ENCODE measurements at places on chromosomes 7 and 10.

- peak; percentile 71 for DNase-seq
Measured at GRCh38 chr7:128791121-128791971, at the start of gene CCDC136. Gene CCDC136, plus strand, starts transcription at chr7:128791968. Its CDS starts 444 bp downstream, at chr7:128792412.

DNA sequence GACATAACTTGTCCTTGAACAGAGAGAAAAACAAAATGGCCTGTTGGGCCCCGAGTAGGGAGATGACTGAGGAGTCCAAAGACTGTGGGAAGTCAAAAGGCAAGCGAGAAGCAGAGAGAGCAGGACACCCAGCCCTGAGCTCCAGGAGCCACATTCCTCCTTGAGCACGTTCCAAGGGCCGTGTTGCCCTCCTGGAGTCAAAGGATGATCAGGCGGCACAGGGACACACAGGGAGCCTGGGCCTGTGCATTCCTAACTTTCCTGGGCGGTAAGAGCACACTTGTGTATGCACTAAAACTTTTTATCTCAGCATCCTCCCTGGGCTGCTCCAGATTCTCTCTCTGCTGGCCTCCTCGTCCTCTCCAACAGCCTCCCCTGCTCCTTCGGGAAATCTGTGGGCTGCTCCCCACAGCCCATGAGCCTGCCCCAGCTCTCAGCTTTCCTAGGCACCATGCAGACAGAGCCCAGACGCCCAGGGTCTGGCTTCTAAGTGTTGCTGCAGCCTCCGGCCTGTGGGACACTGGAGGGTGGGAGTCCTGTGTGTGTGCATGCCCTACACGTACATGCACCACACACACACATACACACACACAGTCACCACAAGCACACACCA is 281.8 kb downstream of the POU6F2 start:
- no peak for DNase-seq

DNA sequence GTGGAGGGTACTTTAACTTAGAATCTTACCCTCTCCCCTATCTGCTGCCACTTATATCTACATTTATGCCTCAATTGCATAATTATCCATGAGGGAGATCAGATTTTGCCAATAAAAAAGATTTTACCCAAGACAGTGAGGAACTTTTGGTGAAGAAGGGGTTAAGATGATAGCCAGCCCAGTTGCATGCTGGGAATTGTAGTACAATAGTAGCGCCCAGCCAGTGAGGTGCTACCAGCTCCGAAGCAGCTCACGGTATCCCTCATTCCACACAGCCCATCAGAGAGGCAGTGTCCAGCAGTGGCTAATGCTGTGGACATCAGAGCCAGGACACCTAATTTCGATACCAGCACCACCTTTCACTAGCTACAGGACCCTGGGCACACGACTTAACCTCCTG is 5.9 kb upstream of the LGI1 start:
- no peak for DNase-seq

GRCh38 chr10:120945801-120946302 is 94.7 kb downstream of the WDR11 start:
- no peak for DNase-seq

DNA sequence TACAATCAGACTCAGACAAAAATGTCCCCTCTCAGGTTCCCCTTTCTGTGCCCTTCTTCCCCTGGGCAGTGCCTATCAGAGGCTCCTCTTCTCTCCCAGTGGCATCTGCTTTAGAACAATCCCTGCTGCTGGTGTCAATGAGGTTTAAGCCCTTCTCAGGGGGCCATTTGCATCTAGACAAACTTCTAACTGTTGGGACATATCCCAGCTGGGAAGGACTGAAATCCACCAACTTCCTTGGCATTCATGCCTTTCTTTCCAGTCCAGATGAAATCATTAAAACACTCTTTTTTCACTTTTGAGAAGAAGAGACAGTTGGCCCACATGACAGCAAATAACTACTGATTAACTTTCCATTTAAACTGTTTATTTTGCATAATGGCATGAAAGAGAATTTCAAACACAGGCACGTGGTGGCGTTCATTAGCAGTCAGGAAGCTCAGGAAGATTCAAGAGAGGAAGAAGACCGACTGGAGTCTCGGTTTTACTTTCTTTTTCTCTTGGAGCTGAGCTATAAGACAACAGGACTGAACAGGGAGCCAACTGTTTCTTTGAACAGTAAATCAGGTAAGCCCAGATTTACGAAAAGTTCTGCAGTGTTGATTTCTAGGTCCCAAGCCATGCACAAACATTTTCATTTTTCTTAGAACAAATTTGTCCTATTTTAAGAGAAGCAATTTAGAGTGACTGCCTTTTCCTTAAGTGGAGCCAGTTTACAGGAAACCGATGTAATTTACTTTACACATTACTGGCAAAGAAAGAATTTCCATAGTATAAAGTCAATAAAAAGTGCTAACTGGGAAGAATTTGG is at the start of gene GIMAP2:
GIMAP2 (plus strand) TSS at position 488 of the 811 bp plus-strand sequence. CDS start 1,354 bp downstream, outside the sequence.
- no peak for DNase-seq

DNA sequence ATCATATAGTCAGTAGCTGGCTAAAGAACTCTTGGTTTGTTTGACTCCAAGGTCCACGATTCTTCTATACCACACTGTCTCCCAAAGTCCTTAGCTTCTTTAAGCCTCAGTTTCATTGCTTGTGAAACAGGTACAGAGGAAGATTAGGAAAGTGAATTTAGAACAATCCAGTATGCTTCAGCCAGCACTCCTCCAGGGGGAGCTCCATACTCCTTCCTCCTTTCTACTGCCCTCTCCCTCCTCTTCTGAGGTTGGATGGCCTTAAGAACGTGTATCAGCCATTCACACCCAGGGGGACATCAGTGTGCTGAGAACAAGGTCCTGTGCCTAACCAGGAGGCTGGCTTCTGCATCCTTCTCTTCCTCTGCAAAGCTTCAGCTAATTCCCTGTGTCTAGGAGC is 54.8 kb upstream of the CALD1 start:
- no peak for DNase-seq

- no peak for DNase-seq
Measured at GRCh38 chr7:66267249-66267648, 62.1 kb downstream of the TPST1 start.

DNA sequence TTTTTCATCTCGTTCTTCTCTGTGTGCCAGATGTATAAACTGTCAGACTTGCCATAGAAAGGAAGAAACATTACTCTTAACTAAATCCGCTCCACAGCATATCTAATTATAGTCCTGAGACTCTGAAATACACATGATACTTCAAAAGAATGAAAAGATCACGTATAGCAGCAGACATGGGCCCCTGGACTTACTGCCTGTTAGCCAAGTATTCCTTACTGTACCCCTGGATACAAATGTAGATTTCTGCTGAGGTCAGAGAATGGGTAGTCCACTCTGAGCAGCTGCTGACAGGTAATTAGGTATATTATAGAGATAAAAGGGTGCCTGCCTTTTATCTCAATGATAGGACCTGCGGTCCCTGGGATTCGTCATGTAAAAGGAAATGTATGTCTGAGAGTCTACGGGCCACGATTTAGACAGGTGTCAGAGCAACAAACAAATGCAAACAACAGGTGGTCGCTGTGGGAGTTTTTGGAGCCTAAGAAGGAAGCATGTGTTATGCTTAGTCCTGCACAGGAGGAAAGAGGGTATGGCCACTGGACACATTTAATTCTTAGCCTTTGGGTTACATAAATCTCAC is 69.4 kb downstream of the VOPP1 start:
- no peak for DNase-seq

- DNase-seq = no peak
Measured at GRCh38 chr7:39186131-39186530, 208.4 kb downstream of the POU6F2 start.

DNA sequence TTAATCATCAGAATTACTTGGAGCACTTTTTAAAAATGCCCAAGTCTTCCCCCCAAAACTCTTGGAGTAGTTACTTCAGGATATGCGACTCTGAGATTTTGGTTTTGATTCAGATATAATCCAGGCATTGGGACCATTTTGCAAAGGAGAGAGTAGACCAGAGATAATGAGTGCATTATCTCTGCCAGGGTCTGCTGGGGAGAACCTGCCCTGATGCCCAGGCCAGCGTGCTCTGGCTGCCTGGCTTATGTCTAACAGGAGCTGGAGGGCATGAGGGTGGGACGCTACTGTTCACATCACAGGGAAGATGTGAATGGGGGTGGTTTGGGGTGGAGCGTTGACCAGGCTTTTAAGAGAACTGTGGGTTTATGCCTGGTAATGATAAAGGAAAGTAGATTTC is 336.2 kb downstream of the DPP6 start:
- no peak for DNase-seq

- no peak for DNase-seq
Measured at GRCh38 chr10:23031318-23031717, 64.1 kb upstream of the MSRB2 start.

DNA sequence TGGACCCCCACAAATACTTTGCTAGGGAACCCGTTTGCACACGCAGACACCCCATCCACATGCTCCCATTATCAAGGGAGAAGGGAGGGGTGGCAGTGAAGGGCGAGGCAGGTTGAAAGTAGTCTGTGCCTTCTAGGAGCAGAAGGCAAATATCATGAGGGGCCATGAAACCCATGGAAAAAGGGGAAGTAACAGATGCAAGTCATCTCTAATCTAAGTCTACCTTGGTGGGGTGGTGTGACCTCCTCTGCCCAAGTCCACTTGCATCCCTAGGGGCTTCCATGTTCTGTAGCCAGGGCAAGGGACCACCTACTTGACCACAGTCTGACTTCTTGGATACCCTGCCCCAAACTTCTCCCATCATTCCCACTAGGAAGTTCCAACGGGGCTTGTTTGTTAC is 5.5 kb downstream of the GIMAP6 start:
- no peak for DNase-seq

DNA sequence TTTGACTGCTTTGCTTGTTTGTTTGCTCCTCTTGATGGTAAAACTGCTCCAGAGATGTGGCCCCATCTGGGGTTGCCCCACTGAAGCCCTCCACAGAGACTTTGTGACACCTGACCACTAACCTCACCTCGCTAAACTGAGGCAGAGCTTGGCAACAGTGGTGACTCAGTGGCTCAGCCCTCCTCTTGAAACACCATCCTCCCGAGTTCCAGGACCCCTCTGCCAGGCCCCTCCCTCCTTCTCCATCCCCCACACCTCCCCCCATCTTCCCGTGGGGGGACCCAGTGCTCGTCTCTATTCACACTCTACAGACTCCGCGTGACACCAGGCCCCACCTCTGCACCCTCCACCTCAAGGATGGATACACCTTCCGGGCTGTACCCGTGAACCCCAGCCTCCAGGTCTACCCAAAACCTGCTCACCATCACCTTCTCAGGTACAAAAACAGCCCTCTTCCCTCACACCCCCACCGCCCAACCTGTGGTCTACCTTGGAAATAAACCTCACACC is 19.0 kb upstream of the RET start:
- no peak for DNase-seq

DNA sequence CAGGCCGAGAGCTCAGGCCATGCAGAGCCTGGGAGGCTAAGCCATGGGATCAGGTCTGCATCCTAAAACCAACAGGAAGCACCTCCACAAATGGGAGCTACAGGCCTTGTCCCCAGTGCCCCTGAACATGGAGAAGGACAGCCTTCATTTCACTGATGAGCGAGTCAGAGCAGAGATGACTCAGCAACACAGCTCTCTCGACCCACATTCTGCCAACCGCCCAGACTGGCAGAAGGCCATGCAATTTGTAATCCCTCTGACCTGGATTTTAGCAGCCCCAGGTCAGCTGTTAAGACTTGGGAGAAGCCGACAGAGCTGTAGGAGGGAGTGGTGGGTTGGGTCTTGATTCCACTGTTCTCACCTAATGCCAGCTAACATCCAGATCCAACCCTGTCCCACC is 25.5 kb downstream of the VOPP1 start:
- no peak for DNase-seq

- no peak for DNase-seq
Measured at GRCh38 chr7:98250789-98251188, 1.2 kb downstream of the TECPR1 start.
